Tibial artery (tissue), 4 donors: ENCODE measurements at places on chromosomes 12 and 14.

DNA sequence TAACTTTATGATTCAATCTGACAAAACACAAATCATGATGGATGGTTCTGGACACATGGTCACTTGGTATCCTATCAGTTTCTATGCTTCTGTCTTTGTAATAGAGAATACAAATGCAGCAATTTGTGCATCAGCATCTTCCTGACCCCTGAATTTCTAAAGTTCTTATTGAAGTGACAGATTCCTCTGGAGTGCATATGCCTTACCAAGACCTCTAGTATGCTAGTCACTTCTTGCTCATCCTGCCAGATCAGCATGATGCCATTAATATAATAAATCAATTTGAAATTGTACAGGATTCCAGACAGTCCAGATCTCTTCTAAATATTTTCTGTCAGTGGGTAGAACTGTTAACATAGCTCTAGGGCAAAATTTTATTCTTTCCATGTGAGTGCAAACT, 40.6 kb upstream of the GLIPR1 start:
- no peak for DNase-seq

GRCh38 chr14:55847766-55848165, 267.8 kb downstream of the KTN1 start:
- DNase-seq = no peak

DNA sequence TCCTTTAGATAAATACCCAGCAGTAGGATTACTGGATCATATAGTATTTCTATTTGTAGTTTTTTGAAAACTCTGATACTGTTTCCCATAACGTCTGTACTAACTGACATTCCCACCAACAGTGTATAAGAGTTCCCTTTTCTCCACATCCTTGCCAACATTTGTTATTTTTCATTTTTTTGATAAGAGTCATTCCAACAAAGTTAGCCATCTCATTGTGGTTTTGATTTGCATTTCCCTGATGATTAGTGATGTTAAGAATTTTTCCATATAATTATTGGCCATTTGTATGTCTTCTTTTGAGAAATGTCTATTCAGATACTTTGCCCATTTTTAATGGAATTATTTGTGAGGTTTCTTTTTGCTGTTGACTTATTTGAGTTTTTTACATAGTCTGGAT, 486.0 kb downstream of the FLRT2 start:
- DNase-seq = no peak

DNA sequence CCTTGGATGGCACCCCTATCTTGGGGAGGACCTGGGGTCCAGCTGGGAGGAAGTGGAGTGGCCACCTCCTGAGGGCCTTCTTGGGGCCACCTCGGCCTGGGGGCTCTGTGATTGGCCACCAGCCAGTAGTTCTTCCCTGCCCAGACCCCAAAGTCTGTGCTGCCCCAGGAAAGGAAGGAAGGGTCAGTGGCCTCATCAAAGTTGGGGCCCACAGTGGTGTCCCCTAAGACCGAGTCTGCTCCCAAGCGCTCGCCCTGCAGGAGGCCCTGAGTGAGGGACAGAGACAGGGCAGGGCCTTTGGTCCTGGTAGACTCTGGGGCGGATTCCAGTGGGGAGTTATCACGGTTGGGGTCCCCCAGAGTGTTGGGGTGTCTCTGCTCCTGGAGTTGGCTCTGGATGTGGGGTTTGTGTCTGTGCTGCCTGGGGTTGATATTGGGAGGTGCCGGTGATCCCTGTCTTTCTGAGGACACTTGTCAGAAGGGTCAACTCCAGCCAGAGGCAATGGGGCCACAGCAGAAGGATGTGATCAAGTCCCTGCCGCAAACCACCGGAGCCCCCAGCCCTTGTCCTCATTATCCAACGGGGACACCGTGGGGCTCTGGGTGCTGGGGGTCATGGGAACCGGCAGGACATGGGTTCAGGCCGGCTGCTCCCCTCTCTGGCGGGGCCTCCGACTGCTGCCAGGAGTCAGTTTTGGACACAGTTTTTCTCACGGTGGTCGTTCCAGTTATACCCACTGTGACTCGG, 364.3 kb downstream of the TMEM121 start:
- peak; percentile 13 for DNase-seq

DNA sequence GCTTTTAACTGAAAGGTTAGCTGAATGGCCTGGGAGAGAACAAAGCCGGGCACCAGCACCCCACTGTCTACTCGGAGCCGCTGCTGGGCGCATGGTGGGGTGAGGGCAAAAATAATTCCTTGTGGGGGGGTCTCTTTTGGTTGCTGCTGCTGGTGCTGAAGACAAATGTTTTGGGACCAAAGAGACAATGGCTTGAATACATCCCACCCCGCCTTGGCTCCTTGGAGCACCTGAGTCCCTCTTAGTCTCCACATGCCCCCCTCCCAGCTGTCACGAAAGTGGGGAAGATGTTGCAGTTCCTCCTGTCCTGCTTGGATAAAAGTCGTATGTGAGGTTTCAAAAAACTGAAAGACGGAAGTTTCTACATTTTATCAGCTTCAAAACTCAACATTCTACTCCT, 85.0 kb downstream of the PIWIL1 start:
- DNase-seq = no peak

DNA sequence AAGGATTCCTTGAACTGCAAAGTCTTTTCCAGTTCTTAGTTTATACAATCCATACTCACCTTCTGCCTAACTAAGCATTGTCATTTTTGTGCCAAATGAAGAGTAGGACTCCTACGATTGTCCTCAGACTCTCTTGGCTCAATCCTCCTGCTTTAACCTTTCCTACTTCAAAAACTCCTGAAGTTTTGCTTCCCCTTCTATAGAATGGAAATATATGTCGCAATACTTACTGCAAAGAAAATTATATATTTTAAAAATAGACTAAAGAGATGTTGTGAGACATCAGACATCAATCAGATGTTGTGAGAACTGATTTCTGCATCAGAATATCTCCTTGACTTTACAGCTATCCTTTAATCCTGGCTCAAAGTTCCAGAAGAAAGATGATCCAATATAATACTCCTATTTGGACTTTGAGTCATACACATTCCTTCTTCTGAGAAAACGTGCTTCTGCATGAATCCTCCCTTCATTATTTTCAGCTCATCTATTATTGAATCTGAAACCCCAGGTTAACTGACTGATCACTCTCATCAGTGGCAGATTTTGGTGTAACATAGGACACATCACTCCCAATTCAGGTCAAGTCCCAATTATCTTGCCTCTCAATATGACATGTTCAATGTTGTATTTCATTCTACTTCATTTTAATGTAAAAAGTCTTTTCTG, 48.8 kb downstream of the A2M start:
- DNase-seq = no peak

DNA sequence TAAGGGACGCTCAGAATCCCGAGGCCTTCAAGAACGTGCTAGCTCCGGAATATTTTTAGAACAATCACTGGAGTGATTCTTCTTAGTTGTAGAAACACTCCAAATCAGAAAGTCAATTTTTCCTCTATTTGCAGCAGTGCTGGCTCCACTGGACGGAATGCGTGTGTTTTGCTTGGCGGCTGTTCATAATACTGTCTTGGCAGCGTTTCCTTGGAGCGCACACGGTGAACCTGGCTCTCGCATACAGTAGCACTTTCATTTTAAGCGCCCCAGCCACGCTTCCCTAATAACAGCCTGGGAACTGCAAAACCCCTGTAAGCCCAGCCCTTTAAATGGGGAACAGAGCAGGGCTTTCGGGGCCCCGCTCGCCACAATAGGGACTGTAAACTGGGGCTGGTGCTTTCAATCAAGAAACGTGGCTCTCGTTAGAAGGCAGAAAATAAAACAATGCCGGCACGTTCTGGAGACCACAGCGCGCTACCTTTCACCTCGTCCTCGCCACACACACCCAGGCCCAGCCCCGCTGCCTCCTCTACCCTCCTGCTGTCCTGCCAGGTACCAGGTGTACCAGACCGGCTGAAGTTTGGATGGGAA, 79.9 kb downstream of the BCL11B start:
- DNase-seq = peak; percentile 53

DNA sequence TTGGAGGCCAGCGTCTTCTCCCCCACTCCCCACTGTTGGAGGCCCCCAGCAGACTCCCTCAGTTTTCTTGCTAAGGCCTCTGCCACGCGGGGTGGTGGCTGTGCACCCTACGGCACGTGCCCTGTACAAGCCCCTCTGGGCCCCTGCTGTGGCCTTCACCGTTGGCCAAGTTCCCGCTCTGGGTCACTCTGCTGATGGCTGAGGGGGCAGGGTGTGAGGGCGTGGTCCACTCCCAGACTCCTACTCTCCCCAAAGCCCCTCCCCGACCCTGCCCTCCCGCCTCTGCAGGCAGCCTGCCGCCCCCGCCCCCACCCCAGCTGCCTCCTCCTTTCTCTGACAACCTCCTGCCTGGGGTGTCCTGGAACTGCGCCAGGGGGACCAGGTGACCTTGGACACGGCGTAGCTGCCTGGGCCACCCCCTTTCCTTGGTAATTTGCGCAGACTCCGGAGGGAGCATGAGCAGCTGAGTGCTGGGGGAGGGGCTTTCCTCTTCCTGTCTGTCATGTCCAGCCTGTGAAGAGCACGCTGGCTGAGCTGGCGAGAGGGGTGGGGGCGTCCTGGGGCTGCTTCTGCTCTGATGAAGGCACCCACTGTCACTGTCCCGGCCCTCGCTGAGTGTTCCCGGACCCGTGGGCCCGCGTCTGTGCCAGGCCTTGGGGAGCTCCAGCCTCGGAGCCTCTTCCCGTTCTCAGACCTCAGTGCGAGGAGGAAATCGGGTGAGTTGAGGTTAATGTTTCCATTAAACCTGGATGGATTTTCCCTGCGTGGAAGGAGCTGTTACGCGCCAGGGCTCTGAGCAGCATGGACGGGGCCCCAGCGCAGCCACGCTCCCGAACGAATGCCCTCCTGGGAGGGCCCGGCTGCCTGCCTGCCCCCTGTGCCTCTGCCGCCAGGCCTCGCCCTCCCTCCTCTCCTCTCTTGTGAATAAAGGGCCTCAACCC, 85.0 kb downstream of the KIF26A start:
- DNase-seq = no peak

- no peak for DNase-seq
These were observed 144.4 kb upstream of the ARHGAP5 start for GRCh38 chr14:31932675-31933074.

DNA sequence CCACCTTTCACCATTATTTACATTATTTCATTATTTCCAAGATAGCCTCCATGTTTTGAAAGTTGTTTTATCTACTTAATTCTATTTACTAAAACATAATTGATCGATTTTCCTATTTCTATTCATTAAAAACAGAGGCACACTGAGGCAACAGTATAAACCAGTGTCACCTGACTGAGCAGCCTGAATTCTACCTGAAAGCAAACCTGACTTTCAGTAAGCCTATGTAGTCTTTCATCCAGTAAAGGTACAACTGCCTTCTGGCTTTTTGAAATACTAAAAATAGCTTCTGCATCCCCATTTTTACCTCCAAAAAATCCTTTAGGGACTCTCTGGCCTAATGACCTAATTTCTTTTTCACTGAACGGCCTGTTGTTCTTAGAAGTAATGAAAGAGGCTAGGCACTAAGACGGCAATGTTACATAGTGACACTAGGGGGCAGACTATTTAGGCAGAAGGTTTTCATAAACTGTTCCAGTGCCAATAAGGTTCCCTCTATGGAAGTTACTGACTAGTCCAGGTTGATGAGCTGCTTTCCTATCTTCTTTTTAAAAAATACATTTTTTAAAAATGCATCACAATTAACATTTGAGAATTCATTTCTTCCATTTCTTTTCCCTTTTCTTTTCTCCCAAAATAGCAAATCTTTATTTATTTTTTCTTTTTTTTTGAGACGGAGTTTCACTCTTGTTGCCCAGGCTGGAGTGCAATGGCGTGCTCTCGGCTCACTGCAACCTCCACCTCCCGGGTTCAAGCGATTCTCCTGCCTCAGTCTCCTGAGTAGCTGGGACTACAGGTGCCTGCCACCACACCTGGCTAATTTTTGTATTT, 17.5 kb downstream of the ANAPC5 start:
- no peak for DNase-seq

DNA sequence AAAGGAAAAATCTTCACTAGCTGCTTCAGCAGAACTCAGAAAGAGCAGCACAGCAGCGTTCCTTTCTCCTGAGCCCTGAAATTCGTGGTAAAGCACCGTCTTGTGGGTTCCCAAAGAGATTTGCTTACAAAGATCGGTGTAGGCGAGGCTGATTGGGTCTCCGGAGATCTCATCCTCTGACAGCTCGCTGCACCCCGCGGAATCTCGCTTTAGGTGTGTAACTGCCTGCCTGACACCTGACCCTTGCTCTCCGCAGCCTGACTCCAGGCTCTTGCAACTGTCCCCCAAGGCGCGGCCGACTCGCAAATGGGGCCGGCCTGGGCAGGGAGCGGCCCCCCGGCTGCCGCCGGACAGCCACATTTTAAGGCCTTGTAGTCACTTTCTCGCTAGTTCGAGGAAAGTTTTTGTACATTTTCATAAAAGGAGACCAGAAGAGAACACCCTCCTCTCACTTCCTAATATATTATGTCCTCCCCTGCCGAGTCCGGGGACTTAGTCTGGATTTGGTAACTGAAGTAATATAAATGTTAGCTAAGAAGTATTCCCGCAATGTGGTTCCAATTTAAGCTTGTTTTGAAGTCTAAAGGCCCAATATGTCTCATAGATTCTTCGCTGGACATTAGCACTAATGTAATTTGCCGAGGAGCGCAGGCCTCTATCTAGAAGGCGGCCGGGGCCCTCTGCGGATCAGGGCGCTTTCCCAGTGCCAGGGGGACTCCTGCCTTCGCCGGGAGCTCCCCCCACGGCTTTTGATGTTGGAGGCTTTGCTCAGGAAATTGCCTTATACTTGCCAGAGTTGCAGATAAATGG, 177.3 kb upstream of the CDKN3 start:
- DNase-seq = no peak

DNA sequence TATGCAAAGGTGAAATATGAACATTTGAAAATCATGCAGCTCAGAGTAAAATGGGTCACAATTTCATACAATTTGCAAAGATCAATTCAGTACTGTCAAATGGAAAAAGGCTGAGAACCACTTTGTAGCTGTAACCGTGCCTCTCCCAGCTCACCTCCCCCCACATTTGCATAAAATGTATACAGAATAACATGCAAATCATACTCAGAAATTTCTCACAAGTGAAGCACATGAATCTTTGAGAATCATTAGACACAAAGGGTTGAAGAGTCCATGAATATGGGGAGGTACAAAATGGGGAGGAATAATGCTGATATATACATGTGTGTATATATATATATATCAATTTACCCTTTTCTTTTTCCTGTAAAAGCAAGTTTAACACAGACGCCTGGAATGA, 162.1 kb downstream of the APAF1 start:
- DNase-seq = no peak

DNA sequence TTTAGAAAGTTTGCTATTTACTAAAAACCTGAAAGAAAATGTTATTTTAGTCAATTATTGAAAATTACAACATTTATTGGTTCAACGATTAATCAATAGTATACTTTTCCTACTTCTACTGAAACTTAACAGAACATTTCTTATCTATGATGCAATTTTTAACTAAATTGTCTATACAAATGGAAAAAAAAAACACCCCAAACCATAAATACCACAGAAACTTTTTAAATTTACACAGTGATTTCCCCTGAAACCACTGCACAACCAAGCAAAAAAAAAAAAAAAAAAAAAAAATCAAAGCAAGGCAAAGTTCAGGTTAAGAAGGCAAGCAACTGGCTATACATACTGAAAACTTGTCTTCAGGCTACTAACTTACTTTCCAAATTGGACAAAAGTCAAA, 71.9 kb upstream of the POC1B start:
- DNase-seq = no peak

- DNase-seq = no peak
These were observed 4.1 kb downstream of the CIPC start for GRCh38 chr14:77102154-77102553.

GRCh38 chr12:116614194-116614915, 55.2 kb downstream of the MAP1LC3B2 start:
- DNase-seq = no peak

GRCh38 chr12:7608184-7608911, 57.4 kb downstream of the APOBEC1 start:
- DNase-seq = no peak

- DNase-seq = no peak
These were observed 266.4 kb upstream of the USP15 start for GRCh38 chr12:61993734-61994345.
